ENCODE measurements at places on chromosomes 3 and 15.

- DNase-seq: no peak
These were observed 13.9 kb upstream of the SLITRK3 start for GRCh38 chr3:165210132-165210531.

- no peak for DNase-seq
These were observed 641 bp downstream of the OPA1 start for GRCh38 chr3:193593668-193594030.

DNA sequence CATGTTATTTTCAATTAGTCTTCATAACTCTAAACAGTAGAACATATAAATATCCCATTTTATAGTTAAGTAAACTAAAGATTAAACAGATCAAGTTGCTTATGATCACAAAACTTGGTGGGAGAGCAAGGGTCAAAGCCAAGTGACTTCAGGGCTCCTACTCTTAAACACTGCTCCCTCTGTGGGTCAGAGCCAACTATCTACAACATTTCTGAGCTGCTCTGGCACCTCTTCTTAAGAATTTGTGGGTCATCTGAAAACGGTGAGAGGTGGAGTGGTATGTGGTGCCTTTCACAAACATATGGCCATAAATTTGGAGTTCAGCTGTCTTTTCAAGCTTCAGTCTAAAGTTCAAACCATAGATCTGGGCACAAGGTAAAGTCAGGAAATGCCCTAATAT is 10.9 kb downstream of the ATG3 start:
- no peak for DNase-seq

DNA sequence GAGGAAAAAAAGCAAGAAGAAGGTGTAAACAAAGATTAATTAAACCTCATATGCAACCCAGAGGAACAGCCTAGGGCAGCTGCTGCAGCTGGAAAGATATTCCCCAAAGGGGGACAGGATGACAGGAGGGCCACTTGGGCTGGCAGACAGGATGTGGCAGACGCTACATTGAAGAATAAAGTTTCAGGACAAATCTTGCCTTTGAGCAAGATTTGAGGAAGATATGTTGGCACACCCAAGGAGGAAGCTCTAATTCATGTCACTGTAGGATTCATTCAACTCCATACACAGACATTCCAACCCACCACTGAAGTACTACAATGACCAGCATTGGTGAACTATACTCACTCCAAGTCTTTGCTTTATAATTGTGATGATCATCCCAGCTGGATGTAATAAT is 504.0 kb downstream of the SHQ1 start:
- DNase-seq: no peak

- DNase-seq: no peak
These were observed 70.4 kb downstream of the CBLB start for GRCh38 chr3:105798381-105798934.

- no peak for DNase-seq
These were observed 43.3 kb downstream of the TLNRD1 start for GRCh38 chr15:81043935-81044575.

DNA sequence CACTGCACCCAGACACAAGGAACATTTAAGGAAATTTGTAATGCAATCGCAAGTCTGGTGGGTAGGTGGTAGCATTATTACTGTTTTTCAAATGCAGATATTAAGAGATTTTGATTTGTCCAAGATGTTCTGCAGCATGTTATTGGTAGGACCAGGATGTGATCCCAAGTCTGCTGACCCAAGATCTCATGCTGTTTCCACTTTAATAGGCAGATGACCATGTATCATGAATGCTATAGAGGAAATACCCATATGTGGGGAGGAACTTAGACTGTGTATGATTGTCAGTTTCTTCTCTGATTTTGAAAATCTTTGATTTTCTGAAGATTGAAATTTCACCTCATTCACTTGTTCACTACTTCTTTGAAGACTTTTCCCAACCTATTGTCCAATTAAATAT is 28.7 kb downstream of the ATP6V1A start:
- no peak for DNase-seq

GRCh38 chr3:52468336-52468735 is 12.9 kb downstream of the NISCH start:
- DNase-seq: no peak

Data from NCI-H1092 (cell line).